NCI-H2029 treated with DMSO at 0.1 percent for 48 hours (cell line): ENCODE measurements at places on chromosomes 3 and 15.

DNA sequence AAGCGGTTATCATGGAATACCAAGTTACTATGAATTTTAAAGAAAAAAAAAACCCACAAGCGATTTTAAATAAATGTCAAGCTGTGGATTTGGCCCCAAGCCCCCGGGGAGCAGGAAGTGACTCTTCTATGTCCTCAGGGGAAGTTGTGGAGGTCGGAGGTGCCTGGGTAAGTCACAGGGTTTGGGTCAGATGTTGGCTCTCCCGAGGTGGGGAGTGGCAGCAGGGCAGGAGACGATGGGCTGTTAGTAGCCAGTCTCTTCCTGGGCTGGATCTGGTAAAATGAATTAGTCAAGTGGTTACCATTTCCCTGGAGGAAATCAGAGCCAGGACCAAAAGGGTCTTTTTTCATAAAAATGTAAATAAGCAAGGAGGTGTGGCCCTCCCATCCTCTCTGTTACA is 316.7 kb downstream of the TLE3 start:
- DNase-seq, result no peak

DNA sequence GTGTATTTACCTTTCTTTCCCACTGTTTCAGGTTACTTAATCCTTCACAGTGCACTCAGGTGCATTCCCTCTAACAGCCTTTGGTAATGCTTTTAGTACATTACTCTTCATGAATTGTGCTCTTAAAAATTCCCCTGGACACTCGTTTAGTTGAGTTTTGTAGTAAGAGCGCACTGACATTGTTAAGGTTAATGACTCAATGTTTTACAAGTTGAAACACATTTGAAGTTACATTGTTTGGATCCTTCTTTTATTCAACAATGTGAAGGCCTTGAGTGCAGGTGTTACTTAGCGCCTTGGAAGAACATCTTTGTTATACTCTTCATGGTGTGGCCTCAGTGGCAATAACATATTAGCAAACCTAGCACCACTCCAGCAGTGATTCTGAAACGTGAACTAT is 739.6 kb downstream of the NAALADL2 start:
- DNase-seq, result no peak

DNA sequence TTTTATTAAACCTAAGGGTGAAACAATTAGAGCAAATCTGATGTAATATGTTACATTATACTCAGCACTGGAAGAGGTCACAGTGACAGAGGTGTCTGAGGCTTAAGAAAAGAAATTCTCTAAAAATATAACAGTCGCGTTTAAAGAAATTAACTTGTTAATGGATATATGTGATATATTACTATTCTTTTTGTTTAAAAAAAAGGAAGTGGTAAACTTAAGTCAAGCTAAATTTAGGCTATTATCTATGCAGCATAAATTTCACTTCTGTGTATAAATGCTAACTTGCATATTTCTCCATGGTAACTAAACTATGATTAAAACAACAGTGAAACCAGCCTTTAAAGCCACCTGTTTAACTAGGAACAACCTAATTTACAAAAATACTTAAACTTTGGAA is 191.3 kb downstream of the FOXP1 start:
- no peak for DNase-seq

GRCh38 chr3:10192953-10193691 is 28.4 kb downstream of the IRAK2 start:
- DNase-seq, result no peak

DNA sequence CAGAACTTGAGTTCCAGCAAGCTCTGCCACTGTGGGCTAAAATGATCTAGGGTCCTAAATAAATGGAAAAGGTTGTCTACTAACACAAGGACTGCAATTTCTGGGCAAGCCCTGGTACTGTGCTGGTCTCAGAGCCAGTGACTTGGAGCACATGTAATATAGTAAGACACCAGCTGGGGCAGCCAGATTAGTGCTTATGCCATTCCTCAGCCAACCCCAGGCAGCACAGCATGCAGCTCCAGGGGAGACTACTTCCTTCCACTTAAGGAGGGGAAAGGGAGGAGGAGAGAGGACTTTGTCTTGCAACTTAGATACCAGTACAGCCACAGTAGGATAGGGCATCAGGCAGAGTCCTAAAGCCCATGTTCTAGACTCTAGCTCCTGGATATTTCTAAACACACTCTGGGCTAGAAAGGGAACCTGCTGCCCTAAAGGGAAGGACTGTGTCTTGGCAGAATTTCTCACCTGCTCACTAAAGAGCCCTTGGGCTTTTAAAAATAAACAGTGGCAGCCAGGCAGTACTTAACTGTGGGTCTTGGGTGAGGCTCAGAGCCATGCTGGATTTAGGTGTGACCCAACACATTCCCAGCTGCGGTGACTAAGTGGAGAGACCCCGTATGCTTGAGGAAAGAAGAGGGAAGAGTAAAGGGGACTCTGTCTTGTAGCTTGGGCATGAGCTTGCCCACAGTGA is 223.7 kb upstream of the BCHE start:
- no peak for DNase-seq

DNA sequence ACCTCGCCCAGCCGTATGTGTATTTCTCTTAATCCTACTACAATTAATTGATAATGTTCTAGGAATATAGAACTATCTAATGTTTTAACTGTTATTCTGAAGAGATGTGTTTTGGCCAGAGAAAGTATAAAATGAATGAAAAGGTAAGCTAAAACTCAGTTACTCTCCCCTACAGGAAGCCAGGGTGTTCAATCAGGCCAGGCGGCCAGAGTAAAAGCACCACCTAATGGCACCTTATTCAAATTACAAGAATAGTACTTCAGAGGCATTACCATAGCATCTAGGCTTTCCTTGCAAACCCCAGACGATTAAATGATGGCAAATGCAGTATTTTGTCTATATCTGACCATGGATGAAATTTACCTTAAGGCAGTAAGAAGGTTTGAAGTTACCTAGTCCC is 10.4 kb downstream of the SLC12A8 start:
- no peak for DNase-seq

DNA sequence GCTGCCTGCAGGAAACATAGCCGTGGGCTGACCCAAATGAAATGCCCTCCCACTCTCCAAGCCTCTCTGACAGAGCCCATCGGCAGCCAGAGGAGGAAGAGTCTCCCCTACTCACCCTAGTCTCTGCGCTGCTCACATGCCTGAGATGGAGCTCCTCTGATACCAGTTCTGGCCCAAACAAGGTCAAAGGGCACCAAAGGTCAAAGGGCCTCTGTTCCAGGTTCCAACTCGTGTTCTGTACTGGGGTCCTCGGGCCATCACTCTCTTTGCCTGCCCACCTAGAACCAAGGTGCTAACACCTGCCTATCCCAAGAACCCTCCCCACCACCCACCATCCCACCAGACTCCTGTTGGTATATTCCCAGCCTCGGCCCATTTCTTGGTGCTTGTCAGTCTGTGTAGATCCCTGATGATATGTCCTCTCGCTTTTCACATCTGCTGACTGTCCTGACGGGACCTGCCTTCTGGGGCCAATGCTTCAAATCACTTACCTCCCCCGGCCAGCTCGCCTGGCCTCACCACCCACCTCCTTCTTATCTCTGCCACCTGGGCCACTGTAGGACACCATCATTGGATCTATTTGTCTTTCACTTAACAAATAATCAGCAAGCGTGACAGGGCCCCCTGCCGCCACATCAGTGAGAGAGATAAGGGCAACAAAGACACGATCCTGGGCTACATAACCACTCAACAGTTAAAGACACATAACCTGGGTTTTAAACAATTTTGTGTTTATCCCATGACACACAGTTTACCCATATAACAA is 90.4 kb downstream of the SRGAP3 start:
- DNase-seq, result no peak

DNA sequence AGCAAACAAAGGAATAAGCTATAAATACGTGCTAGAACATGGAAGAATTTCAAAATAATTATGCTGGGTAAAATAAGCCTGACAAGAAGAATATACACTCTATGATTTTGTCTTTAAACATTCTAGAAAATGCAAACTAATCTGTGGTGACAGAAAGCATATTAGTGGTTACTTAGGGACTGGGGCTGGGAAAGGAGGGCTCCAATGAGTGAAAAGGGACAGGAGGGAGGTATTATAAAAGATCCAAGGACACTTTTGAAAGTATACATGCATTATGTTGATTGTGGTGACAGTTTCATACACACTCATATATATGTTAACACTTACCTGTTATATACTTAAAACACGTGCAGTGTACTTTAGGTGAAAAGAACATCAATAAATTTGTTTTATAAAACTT is 23.0 kb downstream of the MYH15 start:
- DNase-seq, result no peak

GRCh38 chr15:65327651-65328393 is 23.3 kb downstream of the RNU5B-1 start:
- no peak for DNase-seq

DNA sequence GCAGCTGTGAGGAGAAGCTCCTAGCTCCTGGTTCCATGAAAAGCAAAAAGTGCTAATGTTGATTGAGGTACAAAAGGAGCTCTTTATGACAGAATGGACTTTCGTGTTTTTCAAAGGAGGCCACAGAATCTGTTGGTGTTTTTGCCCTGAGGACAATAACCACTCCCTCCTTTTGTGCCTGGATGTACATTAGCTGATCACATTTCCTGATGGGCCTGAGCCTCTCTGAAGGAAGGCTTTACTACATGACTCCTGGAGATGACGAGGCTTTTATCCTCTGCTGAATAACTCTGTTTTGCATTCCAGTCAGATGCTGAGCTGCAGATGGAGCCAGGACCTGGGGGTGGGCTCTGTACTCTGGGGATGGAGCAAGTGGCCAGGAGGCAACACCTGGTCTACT is 301.9 kb downstream of the CACNA2D3 start:
- no peak for DNase-seq

DNA sequence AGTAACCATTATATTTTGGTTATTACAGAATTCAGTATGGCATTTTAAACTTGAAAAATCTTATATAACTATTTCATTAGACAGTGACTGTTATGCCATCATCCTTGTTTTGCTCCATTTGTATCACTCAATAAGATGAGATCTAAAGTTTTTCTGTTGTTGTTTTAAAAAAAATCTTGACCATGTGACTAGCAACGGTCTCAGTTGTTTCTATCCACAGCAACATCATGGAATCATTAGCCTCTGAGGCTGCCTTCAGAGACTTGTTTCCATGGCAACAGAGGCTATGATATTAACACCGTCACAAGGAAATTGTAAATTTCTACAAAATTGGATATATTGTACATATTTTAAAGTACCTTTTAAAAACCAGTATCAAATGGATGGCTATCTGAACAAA is 129.8 kb downstream of the DLG1 start:
- no peak for DNase-seq

GRCh38 chr3:11195201-11195600 is 40.9 kb downstream of the HRH1 start:
- no peak for DNase-seq

DNA sequence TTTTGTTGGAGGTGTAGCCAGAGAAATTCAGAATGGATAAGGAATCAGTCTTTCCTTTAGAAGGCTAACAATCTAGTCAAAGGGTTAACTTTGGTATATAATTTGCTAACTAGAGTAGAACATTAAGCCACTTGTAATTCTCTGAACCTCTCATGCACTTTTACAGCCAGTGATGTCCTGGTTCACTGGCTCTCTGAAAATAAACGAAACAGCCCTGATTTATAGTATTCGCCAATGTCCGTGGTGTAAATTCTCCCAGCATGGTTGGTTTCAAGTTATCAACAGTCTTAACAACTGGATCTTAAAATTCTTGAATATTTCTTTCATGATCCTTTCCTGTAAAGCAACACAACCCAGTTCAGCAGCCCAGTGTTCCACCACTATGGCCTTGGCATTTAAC is 500.4 kb upstream of the CDIN1 start:
- DNase-seq, result no peak

DNA sequence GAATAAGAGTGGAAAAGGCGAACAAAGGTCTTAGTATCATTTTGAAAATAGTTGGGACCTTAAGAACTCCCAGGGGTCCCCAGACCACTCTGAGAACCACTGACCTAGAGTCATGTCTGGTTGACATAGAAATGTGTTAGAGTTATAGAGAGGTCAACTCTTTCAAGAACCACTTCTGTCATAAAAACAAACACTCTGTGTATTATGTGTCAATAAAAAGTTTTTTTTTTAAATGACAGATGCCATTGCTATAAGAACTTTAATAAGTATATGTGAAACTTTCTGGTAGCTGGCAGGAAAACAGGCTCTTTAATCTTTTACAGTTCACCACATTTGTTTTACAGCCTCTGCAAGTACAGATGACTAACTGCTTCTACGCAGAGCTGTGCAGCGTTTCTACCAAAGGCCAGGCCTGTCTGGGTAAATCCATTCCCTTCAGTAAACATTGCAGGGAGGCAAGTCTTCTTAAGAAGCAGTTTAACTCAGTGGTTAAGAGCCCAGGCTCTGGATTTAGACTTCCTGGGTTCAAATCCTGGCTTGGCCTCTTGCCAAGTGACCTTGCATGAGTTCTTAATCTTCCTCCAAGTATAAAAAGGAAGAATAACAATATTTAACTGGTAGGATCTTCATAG is 56.6 kb downstream of the RFTN1 start:
- DNase-seq, result no peak

DNA sequence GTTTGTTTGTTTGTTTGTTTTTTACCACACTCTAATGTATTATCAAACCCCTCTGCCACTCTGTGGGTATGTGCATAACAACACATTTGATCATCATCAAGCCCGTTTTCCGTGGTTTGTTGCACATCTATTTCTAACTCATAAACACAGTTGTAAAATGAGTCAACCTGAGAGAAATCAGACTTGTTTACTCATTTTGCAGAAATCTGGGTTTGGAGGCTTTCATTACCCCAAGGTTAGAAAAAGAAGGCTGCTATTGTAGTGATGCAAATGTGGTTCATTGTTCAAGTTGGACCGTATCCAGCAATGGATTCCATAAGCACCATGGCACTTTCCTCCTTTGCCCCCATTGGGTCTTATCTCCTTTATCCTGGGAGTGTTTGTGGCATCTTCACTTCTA is 353.2 kb upstream of the SOX2 start:
- DNase-seq, result no peak

- no peak for DNase-seq
These were observed 140.1 kb downstream of the SMAD6 start for GRCh38 chr15:66841953-66842681.

DNA sequence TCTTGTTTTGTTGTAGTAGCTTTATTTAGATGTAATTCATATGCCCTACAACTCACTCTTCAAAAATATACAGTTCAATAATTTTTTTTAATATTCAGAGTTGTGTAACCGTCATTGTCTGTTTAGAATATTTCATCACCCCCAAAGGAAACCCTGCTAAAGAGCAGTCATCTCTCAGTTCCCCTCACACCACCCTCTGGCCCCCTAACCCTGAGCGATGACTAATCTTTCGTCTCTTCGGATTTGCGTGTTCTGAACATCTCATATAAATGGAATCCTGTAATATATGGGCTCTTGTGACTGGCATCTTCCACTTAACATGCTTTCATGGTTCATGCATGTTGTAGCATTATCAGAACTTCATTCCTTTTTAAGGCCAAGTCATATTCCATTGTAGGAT is 183.8 kb downstream of the ATG7 start:
- no peak for DNase-seq

DNA sequence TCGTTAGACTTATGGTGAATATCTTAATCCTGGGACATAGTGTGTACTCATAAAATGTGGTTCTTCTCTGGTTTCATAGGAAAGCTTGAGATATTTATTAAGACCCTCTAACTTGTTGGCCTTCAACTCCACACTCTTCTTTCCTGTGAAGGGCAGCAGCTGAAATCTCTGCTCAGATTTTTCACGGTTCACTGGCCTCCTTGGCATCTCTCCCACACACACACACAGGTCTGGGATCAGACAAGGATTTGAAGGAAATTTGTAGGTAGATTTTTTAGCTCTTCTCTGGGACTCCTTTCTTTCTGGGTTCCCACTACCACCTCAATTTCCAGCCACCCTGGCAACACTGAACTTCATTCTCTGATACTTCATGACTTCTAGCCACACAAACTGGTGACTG is 70.2 kb downstream of the MYRIP start:
- DNase-seq, result peak; percentile 21
